ENCODE measurements at places on chromosomes 4 and X. TPM values are rescaled to one million over a fixed set of nuclear protein-coding genes. Genes with fewer than 3 reads are reported as not detected.

DNA sequence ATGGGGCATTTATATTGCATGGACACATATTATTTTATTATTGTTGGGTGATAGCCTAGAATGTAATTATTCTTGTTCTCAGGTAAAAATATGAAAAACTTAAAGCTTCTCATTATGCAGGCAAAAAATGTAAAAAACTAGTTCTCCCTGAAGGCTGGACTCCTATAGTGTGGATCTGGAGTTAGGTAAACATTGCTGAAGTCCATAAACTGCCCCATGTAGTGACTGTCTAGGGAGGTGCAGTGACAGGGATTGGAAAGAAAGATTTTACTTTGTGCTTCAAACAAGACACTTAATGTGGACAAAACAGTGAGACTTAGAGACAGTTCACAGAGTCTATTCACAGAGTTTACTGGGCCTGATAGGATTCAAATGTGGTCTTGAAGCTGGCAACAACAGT, 17.0 kb downstream of the ADH6 start:
- peaks cover 4% of the 10 kb centered on the region for H3K4me1 ChIP-seq
- no peak overlapping the region for H3K4me3 ChIP-seq
- H3K27ac ChIP-seq, result no peak overlapping the region
- H3K27me3 ChIP-seq, result no peaks in the 10 kb centered on the region

DNA sequence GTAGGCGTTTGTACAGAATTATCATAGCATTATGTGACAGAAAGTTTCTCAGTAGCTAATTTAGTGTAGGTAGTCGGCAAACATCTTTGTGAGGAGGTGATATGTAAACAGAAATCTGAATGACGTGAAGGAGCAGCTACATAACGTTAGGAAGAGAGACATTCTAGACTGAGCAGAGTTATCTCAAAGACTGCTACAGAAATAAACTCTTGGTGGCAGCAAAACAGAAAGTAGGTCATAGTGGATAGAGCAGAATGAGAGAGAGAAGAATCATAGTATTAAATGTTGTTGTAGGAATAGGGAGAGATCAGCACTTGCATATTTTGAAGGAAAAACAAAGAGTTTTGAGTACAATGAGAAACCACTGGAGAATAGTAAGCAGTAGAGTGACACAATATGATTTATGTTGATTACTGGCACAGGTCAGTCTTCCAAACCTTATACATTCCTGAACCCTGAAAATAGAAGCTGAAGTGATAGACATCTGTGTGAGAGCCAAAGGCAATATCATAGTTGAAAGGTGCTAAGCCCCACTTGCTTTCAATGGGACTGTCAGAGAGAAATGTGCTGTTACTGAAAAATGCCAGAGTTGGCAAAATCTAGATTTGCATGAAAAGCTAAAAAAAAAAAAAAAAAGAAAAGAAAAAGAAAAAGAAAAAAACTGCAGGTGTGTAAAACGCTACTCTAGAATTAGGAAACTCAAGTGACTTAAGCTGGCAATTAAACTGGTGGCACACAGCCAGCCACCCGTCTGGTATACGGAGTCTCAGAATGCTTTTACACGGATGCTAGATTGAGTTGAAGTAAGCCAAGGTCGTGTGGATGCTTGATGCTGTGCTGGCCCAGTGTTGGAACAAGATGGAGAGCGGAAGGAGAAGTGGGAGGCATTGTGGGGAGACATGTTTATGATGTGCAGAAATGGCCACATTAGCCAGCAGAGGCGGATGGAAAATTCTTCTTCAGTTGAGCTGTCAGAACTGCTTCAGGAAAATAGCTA, 750.2 kb upstream of the HS3ST1 start:
- DNase-seq, result no peak
- H3K27me3 ChIP-seq, result no peaks in the 10 kb centered on the region
- H3K27ac ChIP-seq, result no peak overlapping the region
- H3K4me3 ChIP-seq, result no peak overlapping the region
- H3K4me1 ChIP-seq, result no peaks in the 10 kb centered on the region

GRCh38 chr4:122701061-122701460, 31.4 kb upstream of the BBS12 start:
- no peak overlapping the region for H3K27ac ChIP-seq
- H3K36me3 ChIP-seq, result no peaks in the 10 kb centered on the region
- H3K27me3 ChIP-seq, result no peaks in the 10 kb centered on the region
- no peak overlapping the region for H3K4me3 ChIP-seq
- no peaks in the 10 kb centered on the region for H3K4me1 ChIP-seq

The EDNRA gene
- total RNA-seq, result 0.77 TPM
